ENCODE measurements at places on chromosomes 13 and 19.

GRCh38 chr19:29947871-29948270 lies 5.8 kb downstream of the URI1 start:
- no peak for DNase-seq

DNA sequence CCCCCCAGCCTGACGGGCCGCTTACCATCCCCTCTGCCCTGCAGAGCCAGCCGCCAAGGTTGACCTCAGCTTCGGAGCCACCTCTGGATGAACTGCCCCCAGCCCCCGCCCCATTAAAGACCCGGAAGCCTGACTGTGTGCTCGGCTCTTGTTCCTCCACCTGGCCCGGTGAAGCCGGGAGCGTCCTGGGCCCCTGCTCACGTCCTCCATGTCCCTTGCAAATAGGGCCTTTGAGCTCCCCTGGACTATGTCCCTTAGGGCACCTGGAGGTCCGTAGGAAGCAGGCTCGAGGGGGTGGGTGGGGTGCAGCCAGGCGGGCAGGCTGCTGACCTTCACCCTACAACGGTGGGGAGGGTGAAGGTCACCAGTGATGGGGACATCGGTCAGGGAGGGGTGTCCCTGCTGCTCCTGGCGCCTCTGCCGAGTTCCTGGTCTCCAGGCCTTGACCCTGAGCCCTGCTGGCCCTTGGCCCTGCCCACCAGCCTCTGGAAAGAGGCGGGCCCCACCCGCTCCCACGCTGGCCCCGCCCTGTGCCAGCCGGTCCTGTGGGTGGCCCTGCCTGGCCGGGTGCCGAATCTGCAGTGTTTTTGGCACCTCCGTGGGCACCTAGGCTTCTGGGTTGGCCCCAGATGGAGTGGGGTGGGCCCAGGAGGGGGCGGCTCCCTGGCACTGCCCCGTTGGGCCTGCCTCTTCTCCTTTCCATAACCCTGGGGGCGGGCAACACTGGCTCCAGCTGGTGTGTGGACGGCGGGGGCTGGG lies 3.3 kb downstream of the ATP5F1D start:
- no peak for DNase-seq

- DNase-seq, result no peak
Measured at GRCh38 chr19:38664503-38665211, 17.2 kb downstream of the ACTN4 start.

GRCh38 chr13:35225582-35225981 lies 250.9 kb downstream of the MAB21L1 start:
- DNase-seq, result no peak

GRCh38 chr19:7792281-7792680 lies 29.2 kb downstream of the CLEC4M start:
- no peak for DNase-seq

GRCh38 chr19:40594255-40594654 lies 6.9 kb upstream of the LTBP4 start:
- no peak for DNase-seq

DNA sequence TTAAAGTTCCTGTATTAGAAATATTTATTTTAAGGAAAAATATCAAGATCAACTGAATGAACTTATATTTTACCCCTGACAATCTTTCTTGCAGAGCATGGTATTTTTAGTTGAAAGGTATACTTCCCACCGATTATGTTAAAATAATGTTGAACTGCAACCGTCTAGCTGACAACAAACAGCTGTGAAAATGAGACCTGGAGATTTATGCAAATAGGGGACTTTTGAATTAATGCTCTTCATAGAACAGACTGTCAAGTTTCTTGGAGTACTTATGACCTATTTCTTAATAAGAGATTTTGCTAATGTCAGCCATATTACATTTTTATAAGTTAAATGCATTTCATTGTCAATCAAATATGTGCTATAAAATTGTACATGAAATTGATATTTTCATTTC lies 210.9 kb downstream of the NALCN start:
- DNase-seq, result no peak

DNA sequence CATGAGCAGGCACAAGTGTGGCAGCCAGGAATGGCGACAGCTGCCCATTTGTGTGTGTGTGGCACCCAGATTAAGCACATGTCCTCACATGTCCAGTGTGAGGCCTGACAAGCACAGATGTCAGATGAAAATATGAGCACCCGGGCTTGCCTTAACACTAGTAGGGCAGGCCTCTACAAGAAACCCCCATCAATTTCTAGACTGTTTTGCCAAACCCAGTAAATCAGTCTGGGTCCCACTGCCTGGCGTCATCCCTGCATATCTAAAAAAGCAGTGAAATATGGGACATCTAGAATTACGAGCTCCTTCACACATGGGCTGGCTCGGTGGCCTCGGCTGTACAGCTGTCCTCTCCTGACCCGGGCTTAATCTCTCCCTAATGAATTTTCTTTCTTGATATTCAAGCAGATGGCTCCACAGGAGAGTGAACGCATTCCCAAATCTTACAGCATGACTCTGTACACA lies 432.7 kb downstream of the FOXO1 start:
- DNase-seq, result no peak

GRCh38 chr19:40608957-40609356 lies 7.8 kb downstream of the LTBP4 start:
- DNase-seq, result no peak

DNA sequence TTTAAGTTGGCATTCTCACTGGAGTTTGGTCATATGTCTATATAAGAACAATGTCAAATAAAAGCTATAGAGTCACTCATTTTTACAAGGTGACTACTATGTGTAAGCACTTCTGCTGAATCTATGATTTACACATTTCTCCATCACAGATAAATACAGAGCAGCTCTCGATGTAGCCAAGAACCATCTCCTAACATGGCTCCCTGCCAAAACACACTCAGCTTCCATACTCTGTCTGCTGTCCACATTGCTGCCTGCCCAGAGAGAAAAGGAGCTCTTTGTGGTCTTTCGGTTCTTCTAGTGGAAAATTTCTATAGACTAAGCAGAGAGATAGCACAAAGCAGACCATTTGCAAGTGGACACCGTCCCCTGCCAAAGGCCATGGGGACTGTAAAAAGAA lies 190.9 kb upstream of the KLF12 start:
- no peak for DNase-seq

DNA sequence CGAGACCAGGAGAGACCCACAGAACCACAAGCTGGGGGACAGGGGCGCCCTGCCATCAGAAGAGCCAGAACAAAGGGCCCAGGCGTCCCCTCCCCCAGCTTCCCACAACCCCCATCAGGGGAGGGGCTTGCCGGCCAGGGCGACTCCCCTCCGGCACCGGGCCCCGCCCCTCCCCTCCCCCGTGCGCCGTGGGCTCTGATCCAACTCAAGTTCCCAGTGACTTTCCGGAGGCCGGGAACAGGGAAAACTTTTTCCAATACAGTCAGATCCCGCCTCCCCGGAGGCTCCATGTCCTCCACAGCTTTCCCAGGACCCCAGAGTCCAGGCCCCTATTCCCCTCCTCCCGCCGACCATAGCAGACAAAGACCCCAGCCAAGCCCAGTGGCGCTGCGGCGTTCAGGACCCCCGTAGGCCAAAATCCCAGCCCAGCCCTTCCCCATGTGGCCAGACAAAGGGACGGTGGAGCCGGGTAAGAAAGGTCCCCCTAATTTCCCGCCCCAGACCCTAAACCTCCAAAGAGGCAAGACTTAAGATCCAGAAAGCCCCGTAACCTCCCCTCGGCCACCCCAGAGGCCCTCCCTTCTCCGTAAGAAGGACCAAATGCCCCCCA lies 673 bp downstream of the TEAD2 start:
- DNase-seq, result no peak

- DNase-seq, result no peak
Measured at GRCh38 chr13:50131920-50132903, 117.0 kb downstream of the KCNRG start.

GRCh38 chr13:39209731-39210531 lies 171.7 kb downstream of the NHLRC3 start:
- DNase-seq, result no peak

- DNase-seq, result no peak
Measured at GRCh38 chr19:53971673-53972072, 8.9 kb downstream of the CACNG8 start.

DNA sequence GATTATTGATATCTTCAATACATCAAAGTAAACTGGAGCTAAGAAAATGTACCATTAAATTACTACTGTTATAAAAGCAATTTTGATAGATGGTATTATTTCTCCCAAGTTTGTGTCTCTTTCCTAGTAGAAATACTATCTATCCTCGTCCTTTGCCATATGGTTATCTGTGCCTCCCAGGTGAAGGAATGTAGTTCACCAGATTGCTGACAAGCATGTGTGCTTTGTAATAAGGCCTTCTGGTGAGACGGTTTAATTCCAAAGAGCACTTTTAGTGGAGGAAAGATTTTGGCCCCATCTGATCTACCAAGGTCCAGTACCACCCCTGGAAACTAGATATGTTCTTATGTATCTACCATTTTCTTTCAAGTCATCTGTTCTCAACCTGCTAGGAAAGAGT lies 243.6 kb downstream of the DLEU7 start:
- no peak for DNase-seq

DNA sequence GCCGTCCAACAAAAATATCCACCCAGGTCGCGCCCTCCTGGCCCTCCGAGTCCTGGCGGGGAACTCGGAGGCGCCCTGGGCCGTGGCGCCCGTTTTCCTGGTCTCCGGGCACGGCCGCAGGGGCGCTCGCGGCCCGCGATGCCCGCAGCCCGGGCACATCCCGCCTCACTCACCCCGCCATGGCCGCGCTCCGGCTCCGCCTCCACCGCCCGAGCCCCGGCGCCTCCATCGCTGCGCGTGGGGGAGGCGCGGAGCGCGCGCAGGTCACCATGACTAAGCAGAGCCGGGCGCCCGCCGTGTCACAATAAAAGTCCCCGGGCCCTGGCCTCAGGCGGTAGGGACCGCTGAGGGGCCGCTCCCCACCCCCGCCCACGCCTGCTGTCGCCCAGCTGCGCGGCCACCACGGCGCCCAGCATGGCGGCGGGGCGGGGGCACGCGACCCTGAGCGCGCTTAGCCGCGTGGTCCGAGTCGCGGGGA lies 593 bp downstream of the KEAP1 start:
- peak; percentile 84 for DNase-seq

- DNase-seq, result no peak
Measured at GRCh38 chr13:101013245-101013644, 338.6 kb upstream of the TMTC4 start.

GRCh38 chr19:17752865-17753639 lies 1.8 kb downstream of the FCHO1 start:
- no peak for DNase-seq

DNA sequence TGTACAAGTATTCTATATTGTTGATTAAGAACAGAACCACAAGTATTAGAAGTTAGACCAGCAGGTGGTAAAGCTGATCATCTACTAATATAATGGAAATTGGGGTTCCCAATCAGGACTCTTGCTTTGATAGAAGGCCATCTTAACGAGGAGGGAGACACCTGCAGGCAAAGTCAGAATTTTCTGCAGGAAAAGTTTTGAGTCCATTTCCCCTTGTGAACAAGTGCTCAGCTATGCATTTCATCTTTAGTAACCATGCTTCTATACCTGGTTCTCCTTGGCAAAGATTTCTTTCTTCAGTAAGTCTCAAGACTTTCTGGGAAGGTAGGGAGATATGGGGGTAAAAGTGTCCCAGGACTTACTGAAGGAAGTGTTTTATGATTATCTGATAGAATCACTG lies 36.1 kb upstream of the USPL1 start:
- peak; percentile 10 for DNase-seq

DNA sequence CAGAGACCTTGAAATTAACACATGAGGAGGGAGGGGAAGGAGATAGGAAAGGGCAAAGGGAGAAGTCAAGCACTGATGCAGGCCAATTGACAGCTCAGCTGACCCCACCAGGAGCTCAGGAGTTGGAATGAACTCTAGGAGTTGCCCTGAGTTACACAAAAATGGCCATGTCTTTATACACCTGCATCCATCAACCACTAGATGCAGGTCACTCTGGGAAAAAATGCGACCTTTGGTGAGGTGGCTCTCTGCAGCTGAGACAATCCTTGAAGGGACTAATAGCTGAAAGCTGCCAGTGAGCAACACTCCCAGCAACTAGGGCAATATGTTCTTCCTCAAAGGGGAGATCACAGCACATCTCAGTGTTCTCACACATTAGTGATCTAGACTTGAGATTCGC lies 222.8 kb downstream of the RBM26 start:
- no peak for DNase-seq

- DNase-seq, result no peak
Measured at GRCh38 chr13:101942038-101942437, 459.8 kb downstream of the FGF14 start.

DNA sequence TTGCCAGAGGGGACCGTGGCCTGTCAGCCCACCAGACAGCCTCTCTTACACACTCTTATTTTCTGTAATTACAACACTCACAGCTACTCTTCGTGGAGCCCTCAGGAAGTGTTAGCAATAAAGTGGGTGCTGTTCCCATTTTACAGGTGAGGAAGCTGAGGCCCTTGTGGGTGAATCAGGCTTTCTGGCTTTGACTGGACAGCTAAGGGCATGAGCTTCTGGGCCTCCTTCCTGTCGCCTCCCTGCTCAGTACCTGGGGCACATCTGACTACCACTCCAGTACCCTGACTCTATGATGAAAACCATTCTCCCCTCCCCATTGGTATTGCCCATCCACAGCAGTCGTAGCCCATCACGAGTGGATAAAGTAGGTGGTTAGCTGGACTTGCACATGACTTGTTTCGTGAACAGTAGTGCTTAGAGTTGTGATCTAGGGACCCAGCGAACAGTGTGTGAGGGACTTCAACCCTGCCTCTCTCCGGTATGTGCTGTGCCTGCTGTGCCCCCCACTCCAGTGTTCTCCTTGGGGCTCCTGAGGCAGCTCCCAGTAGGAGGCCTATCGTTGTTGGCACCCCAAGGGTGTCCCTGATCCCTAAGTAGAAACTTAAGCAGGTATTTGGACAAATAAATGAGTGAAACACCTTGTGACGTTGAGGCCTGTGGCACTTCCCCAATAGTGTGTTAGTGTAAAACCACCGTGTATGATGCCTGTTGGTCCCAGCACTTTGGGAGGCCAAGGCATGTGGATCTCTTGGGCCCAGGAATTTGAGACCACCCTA lies 38.6 kb downstream of the GATAD2A start:
- no peak for DNase-seq

GRCh38 chr19:12485052-12485416 lies 418 bp upstream of the ZNF709 start:
- no peak for DNase-seq

GRCh38 chr13:94583926-94584325 lies 12.0 kb downstream of the TGDS start:
- DNase-seq, result no peak

GRCh38 chr13:26011996-26012821 lies 39.6 kb downstream of the SHISA2 start:
- DNase-seq, result peak; percentile 88

GRCh38 chr13:25046985-25047511 lies 48.9 kb upstream of the PABPC3 start:
- DNase-seq, result no peak
